T-helper 9 cell (primary cell): ENCODE measurements at places on chromosomes 5 and 9.

GRCh38 chr5:96432216-96433065 lies 607 bp downstream of the PCSK1 start:
- no peak for DNase-seq

- no peak for DNase-seq
Measured at GRCh38 chr9:130942679-130943078, 3.6 kb upstream of the FIBCD1 start.

GRCh38 chr9:109721001-109721400 lies 59.0 kb upstream of the PALM2AKAP2 start:
- DNase-seq, result no peak

DNA sequence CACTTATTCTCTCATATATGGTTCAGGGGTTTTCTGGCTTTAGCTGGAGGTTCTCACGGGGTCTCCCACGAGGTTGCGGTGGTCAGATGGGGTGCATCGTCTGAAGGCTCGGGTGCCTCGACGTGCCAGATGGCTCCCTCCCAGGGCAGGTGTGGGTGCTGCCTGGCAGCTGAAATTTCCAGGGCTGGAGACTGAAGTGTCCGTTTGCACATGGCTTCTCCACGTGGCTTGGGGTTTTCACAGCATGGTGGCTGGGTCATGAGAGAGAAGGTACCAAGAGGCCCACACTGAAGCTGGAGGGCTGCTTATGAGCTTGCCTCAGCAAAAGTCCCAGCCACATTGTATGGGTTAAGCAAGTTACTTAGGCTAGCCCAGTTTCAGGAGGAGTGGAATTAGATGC lies 218.6 kb downstream of the AGTPBP1 start:
- DNase-seq, result no peak

DNA sequence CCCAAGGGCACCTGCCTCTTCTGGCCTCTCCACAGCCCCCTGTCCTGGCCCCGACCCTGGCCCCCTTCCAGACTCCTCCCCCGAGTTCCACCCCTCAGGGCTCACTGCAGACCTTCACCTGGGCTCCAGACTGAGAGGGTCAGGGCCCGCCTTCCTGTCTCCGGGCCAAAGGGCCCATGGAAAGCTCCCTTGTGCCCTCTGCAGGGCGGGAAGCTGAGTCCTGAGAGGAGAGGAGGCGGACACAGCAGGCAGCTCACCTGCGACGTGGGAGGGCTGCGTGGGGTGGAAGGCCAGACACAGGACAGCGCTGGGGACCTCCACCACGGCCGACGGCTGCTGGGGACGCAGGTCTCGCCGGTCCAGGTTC lies 20.6 kb downstream of the DYNC2I2 start:
- DNase-seq, result no peak

- DNase-seq, result no peak
Measured at GRCh38 chr5:143732402-143732801, 79.6 kb upstream of the HMHB1 start.

DNA sequence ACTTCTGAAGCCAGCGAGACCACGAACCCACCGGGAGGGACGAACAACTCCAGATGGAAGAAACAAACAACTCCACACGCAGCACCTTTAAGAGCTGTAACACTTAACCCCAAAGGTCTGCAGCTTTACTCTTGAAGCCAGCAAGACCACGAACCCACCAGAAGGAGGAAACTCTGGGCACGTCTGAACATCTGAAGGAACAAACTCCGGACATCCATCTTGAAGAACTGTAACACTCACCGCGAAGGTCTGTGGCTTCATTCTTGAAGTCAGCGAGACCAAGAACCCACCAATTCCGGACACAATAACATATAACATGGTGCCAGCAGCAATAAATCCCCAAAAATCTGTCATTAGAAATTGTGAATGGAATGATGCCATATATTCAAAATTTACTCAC lies 180.9 kb downstream of the TLE1 start:
- no peak for DNase-seq

GRCh38 chr9:116422119-116422979 lies 264.8 kb upstream of the TRIM32 start:
- no peak for DNase-seq

- DNase-seq, result no peak
Measured at GRCh38 chr5:74767579-74767913, 497 bp downstream of the NSA2 start.

DNA sequence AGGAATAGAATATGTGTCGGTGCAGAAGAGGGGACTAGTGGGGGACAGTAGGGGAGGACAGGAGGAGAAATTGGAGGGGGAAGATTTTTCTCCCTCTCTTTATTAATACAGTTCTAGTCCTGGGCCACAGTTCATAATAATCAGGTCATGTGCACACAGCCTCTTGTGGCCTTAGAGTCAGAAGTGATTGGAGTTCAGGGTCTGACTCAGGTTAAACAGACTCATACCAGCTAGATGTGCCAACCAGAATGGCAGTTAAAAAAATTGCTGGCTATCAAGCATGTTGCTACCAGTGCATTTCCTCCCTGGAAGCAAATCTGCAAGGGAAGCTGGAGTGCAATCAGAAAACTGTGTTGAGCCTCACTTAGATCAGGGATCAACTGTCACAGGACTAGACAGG lies 132.7 kb upstream of the MAP1B start:
- no peak for DNase-seq

- no peak for DNase-seq
Measured at GRCh38 chr5:111628901-111629300, 116.6 kb upstream of the STARD4 start.

DNA sequence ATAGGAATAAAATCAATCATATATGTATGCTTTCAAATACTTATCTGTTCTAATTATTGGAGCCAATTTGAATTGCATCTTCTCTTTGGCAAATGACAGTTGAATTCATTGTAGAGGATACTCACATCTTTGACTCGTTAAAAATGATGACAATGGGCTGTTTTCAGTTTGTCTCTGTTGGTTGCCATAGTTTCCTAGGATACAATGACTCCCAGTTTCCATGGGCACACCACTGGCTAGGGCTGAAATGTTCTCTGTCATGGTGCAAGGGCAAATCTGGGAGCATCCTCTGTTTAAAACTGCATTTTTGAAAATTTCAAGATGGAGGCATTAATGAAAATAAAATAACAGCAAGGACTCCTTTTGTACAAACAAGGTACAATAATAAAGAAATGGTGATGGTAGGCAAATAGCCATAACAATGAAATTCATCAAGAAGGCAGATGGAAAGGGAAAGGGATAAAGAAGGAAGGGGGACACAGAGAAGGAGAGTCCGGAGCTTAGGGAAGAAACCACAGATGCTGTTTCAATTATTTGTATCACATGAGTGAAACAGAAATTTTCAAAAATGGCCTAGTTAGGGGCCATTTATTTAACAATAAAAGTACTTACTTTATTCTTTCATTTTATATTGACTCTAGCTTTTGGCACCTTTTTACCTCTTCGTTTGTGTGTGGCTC lies 378.8 kb upstream of the SEMA6A start:
- no peak for DNase-seq

DNA sequence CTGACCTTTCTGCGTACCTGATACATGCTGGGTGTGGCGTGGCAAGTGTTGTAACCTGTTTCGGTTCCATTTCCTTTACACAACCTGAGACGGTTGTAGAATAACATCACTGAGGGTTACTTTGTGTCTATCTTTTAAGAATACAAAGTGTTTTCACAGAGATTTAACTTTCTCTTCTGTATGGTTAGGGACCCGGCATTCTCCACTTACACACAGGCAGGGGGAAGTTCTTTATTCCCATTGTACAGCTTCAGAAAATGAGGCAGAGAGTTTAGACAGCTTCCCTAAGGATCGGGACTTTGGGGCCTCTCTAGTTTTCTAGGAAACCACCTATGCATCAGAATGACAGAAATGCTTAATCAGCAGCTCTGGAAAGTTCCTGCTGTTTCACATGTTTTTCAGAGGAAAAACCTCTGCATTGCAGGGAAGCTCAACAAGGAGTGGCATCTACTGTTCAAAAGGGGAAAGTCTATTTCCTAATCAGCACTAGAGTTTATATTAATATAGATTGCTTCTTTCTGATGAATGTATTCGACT lies 41.3 kb downstream of the CAST start:
- no peak for DNase-seq

GRCh38 chr9:72733895-72734294 lies 212.5 kb downstream of the TMC1 start:
- no peak for DNase-seq

DNA sequence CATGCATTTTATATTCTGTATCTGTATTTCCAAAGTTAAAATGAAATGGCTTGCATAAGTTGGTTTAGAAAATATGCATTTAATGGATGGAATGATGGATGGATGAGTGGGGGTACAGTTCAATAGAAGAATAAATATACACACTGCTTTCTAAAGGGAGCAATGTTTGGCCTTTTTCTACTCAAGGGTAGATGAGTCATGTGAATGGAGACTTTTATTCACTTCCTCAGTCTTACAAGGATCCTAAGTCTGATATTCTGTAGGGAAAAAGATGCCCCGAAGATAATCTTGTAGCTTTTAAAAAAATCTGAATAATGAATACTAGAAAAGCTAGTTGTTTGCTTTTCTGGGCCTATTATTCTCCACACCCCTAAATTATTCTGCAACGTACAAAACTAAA lies 2112.1 kb downstream of the MAT2B start:
- DNase-seq, result no peak

DNA sequence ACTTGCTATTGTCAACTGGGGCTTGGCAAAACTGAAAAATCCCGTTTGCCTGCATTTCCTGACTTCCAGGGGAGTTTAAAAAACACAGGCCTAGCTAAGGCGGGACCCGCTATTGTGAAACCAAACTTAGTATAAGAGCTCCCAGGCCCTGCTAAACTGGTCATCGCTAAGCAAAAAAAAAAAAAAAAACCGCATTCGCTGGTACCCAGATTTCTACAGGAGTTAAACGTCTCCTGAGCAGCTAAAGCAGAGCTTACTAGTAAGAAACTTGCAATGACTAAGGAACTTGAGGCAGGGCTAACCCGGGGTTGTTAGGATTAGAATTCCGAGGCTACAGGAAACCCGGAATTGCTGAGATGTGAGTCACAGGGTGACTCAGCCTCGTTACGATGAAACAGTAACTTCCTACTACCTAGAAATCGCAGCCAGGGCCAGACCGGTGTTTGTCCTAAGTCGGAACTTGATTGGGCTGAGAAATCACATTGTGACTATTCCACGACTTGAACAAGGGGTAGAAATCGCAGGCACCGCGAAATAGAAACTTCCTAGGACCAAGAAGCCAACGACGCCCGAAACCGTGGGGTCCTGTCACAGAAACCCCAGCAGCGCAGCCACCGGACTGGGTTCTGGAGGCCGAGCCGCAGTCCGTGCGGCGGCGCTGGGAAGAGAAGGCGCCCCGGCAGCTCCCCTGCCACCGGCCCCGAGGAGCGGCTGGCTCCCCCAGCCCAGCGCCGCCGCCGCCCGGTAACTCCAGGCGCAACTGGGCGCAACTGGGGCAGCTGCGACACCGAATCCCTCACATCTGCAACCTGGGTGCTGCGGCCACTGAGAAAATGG lies 89.4 kb downstream of the ANXA2R start:
- peak; percentile 50 for DNase-seq

DNA sequence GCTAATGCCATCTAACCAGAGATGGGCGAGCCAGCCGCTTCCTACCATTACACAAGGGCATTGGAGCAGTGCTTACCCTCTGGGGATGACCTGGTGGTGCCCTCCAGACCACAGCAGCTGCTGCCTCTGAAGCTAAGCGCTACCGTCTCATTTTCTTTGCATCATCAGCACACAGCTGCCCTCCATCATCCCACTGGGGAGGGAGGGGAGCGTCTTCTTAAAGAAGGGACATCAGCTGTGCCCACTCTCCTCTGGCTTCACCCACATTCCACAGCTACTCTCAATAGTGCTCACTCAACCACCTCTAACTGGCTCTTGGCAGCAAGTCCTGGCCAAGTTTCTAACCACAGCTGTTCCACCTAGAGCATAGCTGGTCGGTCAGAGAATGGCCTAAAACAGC lies 503.4 kb downstream of the NFIB start:
- no peak for DNase-seq

DNA sequence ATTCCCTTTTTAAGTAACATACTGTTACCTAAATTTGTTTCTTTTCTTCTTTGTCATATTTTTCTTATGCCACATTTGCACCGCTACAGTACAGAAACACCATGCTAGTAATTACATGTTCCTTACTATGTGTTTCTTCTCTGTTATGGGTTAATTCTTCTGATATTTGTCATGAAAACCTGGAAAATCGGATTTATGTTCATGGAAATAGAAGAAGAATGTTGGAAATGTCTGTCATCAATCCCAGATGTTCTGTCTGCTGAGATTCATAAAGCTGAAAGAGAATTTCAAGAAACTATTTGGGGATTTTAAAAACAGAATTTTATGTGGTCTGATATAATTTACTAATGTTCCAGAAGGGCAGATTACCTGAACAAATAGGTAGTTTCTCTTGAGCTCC lies 305.2 kb upstream of the NREP start:
- no peak for DNase-seq

- DNase-seq, result no peak
Measured at GRCh38 chr5:98217138-98217537, 556.3 kb upstream of the RGMB start.

- DNase-seq, result no peak
Measured at GRCh38 chr9:109182940-109183798, 16.1 kb upstream of the FRRS1L start.

GRCh38 chr5:115796656-115797055 lies 19.8 kb downstream of the CDO1 start:
- DNase-seq, result no peak

DNA sequence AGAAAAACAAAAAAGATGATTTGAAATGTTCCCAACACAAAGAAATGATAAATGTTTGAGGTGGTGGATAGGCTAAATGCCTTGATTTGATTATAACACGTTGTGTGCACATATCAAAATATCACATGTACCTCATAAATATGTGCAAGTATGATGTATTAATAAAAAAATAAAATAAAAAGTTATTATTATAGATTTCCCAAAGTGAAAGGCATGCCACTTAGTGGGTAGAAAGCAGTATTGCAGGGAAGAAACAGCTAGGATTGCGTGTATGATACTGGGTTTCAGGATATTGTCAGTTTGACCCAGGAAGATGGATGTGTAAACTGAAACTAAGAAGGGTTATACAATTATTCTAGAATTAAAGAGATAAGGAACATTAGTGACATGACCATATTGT lies 3.6 kb upstream of the TMEM38B start:
- DNase-seq, result no peak

DNA sequence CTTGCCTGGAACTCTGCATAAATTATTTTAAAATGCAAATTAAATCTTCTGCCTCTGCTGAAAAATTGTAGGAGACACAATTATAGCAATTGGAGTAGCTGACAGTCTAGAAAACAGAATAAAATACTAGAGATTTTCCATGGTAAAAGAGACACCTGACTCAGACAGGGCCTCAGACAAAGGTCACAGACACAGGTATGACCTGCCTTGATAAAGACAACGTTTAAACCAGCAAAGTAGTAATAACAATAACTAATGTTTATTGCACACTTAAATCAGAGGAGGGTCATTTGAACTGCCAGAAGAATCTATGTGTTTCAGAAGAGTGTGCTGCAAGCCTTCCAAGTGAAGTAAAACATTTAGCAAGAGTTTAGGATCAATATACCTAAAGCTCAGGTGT lies 3.9 kb downstream of the SOWAHA start:
- no peak for DNase-seq

DNA sequence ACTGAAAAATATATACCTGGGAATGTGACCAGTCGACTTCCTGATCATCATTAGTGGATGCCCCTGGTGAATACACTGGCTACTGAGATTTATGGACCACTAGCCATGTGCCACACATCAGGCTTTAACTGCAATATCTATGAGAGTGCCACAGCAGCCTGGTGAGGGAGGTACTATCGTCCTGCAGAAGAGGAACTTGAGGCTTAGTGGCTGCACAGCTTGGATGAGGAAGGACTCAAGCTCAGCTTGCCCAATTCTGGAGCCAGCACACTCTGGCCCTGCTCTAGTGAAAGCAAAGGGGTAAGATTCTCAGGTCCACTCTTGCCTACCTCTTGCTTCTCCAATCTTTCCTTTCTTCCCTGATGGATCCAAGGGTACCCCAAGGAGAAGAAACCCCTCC lies 129.3 kb downstream of the ENTREP1 start:
- DNase-seq, result no peak
